ENCODE measurements at places on chromosomes 1 and 21.

DNA sequence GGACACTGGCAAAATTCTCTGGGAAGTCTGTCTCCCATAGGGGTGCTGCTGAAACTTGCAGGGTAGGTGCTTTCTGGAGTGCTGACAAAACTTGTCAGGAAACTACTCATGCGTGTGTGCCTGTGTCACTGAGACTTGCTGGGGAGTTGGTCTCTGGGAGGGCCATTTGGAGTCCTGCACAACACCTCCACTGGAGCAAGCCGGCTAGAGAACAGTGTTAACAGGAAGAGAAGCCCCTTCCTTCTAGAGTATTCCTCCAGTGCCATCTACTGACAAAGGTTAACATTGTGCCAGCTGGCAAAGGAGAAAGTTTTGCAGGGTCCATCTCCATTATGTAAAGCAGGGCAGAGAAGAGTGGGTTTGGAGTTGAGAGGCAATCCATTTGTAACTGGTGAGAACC lies 30.0 kb downstream of the ZMYM4 start:
- peak; percentile 25 for DNase-seq

DNA sequence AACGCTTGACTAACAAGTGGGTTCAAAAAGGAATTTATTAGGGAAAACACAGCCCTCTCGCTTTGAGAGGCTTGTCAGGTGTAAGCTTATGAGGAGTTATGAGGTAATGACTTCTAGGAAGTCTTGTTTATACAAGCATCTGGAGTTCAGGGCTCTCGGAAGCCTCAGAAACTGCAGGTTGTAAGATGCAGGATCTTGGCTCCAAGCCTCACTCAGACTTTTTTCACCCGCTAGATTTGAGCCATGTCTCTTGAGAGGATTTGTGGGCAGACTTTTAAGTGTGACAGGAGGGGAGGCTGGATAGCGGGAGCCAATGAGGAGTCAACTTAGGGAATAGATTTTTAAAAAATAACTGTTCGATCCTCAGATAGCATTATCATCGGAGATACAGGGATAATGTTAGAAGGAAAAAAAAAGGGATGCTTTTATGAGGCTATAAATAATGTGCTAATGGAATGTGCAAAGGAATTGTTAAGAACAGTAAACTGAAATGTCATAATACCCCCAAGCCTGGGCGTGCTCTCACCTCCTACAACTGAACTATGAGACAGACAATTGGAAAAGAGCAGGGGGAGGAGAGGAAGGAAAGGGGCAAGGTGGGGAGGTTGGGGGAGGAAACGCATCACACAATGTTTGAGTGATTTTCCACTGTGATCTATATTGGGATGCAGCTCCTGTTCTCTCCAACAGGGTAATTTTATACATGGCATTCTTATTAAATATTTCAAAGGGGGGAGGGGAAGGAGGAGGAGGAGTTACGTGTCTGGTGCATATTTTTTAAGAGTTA lies 107.4 kb upstream of the ESRRG start:
- no peak for DNase-seq

DNA sequence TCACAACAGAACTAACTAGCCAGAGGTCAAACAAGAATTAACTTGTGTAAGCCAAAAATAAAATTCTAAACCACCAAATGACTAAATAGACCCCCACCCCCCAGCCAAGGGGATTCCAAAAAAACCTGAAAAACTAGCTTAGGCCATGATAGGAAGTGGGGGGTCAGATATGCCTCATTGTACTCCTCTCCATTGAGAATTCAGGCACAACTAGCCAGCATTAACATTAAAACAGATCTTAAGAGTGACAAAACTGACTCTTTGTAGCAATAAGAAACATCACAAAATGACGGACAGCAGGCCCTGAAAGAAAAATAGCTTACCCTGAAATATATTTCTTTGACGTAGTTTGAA lies 103.0 kb upstream of the ETV3 start:
- DNase-seq: no peak

DNA sequence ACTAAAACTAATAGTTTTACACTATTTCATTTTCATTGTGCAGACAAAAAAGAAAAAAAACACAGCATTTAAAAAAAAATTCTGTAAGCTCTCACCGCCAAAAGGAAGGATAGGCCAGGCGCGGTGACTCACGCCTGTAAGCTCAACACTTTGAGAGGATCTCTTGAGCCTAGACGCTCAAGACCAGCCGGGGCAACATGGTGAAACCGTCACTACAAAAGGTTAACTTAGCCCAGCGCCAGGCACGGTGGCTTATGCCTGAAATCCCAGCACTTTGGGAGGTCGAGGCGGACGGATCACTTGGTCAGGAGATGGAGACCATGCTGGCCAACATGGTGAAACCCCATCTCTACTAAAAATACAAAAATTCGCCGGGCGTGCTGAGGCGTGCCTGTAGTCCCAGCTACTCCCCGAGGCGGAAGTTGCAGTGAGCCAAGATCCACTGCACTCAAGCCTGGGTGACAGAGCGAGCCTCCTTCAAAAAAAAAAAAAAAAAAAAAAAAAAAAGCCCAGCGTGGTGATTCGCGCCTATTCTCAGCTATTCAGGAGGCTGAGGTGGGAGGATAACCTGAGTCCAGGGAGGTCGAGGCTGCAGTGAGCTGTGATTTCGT lies 14.3 kb upstream of the SPEN start:
- peak; percentile 72 for DNase-seq

GRCh38 chr1:199472018-199472417 lies 555.5 kb upstream of the NR5A2 start:
- no peak for DNase-seq

DNA sequence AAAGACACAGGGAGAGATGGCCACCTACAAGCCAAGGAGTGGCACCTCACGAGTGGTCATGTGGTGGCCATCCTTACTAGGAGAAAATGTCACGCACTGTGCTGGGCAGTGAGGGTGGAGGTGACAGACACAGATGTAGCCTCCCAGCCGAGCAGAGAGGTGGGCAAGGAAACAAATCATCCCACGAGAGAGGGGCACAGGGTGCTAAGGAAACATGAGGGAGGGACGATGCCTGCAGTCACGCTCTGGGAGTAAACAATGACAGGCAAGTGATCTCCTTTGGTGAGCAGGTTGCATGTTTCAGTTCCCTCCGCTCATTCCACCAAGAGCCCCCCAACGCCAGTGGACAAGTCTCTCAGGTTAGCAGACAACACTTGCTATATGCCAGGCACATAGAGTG lies 65.8 kb downstream of the CD247 start:
- DNase-seq: no peak

GRCh38 chr1:175620376-175620775 lies 123.0 kb downstream of the TNR start:
- DNase-seq: no peak

DNA sequence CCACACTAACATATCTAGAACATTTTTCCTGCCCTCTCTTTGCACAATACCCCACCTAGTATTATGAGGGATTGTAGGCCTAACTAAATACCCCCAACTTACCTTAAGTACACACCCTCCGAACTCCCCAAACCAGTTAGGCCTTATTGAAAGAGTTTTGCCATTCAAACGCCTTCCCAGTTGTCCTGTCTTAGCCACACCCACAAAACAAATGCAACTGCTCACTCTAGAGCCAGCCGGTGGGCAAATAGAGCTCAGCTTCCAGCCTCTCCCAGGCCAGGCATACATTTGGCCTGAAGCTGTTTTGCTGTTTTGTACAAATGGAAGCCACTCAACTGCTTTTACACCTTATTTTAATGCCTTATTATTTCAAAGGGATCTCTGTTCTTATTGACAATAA lies 224.2 kb upstream of the RUNX1 start:
- DNase-seq: no peak

DNA sequence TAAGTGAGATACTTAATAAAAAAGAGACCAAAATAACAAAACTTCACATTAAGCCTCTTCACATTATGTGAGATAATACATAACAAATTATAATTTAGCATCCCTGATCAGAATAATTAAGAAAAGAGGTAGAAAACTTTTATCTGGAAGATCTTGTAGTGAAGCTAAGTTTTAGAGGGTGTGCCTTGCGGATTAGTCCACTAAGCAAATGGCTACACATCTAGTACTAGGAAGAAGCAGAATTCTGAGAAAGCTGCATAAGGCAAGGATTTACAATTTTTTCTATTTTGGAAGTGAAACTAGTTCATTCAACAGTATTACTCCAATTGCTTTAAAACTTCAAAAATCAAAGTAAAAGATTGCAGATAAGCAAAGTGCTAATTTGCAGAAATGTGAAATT lies 3.5 kb downstream of the YOD1 start:
- DNase-seq: no peak

GRCh38 chr1:208643005-208643597 lies 398.9 kb upstream of the PLXNA2 start:
- DNase-seq: no peak

DNA sequence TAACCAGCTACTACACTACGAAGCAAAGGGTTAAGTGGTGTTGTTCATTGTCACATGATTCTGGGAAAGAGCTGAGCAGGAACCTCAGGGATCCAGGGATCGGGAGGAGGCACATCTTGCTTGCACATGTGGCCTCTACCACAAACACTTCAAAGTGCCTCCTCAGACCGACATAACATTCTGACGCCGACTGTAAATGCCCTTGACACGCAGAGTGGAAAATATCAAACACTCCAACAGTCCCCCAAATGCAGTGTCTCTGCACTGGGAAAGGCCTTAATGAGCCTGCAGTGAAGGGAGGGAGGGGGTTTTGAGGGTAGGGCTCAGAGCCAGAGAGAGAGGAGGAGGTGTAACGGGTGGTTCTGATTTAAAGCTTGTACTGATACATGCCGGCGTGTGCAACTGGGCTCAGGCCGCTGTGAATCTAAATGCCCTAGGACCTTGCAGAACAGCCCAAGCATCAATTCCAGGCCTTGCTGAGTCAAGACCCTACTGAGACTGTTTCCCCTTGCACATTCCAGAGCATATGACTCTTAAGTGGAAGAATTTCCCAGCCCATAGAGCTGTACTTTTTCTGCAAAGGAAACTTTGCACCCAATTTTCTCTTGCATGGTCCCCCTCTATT lies 163.7 kb downstream of the NTMT2 start:
- DNase-seq: no peak

- no peak for DNase-seq
Measured at GRCh38 chr1:182428043-182428442, 21.9 kb upstream of the RGSL1 start.

GRCh38 chr1:156246781-156247459 lies 936 bp downstream of the PAQR6 start:
- no peak for DNase-seq

GRCh38 chr1:198064181-198064580 lies 92.6 kb upstream of the NEK7 start:
- no peak for DNase-seq

DNA sequence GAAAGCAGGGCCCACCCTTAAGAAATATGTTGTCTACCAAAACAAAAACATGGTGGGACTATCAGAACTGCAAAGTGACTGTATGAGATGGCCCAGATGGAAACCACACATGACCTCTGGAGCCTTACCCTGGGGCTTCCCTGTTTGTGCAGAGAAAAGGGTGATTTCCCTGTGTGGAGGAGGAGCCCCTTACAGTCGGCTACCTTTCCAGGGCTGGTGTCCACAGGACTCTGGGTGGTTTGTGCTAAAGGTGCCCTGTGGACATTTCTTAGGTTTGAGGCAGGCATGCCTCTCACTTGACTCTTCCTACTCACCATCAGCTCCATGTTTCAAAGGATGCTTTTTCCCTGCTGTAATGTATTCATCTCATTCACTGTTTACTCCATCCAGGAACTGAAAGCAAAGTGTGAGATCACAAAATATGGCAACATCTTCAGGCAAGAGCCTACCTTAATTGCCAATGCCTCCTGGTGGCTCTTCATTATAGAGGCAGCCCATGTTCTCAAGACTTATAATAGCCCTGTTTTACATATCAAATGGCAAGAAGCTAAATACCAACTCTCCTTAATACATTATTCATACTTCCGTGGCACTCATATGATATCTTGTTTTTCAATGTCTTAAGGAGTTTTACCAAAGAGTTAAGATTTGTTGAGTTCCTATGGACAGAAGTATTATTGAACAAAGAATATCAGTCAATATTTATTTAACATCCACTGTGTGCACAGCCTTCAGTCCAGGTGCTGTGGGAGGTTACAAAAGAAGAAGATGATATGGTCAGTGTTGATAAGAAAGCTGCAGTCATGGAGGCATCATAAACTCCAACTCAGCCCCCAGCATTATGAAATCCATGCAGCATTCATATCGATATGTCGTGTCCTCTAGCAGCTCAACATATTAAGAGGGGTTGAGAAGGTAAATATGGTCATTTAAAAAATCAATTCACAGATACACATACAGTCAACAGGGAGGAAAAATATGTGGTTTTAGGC lies 15.5 kb upstream of the TFF3 start:
- DNase-seq: no peak

GRCh38 chr1:9793291-9793690 lies 30.5 kb downstream of the CLSTN1 start:
- no peak for DNase-seq

DNA sequence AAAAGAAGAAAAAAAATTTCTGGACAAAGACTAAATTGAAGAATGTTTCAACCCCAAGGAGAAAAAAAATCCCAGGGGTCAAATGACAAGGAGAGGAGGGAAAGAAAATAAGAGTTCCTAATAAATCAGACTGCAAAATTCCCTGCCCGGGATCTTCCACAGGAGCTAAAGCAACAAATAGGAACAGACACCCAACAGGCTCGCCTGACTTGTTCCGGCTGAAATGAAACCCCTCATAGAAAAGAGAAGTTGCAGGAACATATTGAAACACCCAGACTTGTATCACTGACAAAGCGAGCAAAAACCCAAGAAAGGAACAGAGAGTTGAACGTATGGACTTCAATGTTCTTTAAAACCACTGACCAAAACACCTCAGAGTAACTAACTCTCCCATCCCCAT lies 123.0 kb downstream of the TIAM1 start:
- no peak for DNase-seq

GRCh38 chr1:221689138-221689537 lies 52.8 kb downstream of the DUSP10 start:
- no peak for DNase-seq

DNA sequence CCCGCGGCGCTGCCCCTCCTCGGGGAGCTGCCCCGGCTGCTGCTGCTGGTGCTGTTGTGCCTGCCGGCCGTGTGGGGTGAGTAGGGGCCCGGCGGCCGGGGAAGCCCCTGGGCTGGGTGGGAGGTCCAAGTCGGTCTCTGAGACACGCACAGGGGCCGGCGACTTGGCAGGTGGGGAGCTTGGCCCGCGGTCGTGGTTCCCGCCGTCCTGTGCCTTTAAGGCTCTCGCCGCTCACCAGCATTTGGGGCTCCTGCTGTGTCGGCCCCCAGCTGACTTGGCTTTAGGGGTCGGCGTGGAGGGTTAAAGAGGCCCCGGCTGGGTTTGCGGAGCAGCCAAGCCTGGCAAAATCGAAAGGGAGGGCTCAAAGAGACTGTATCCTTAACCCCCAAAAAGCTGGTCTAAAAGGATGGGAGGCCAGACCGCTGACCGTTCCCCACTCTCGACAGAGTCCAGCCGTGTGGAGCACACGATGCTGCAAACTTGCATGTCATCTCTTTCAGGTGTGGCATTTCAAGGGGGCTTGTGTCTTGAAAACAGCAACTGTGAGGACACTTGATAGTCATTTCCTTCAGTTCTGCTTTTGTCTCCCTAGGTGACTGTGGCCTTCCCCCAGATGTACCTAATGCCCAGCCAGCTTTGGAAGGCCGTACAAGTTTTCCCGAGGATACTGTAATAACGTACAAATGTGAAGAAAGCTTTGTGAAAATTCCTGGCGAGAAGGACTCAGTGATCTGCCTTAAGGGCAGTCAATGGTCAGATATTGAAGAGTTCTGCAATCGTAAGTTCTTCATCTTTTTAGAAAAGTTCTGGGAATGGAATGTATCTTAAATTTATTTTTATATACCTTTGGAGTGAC lies 540 bp downstream of the CD55 start:
- DNase-seq: no peak
